ENCODE measurements at places on chromosomes 4 and X. TPM values are rescaled to one million over a fixed set of nuclear protein-coding genes. Genes with fewer than 3 reads are reported as not detected.

The LETM1 gene
- total RNA-seq: 103 TPM

The SMAD1 gene
- total RNA-seq: 16.4 TPM

The RGN gene
- total RNA-seq: 0.98 TPM

The COMMD8 gene
- 20.9 TPM for total RNA-seq

The RS1 gene
- not detected for total RNA-seq

The MTNR1A gene
- total RNA-seq: not detected

The AMTN gene
- total RNA-seq: not detected

The VBP1 gene
- total RNA-seq: 55.5 TPM

The OTC gene
- not detected for total RNA-seq

The F11 gene
- total RNA-seq: not detected

The ADGRL3 gene
- total RNA-seq: not detected

The UNC5C gene
- total RNA-seq: under 0.01 TPM

The HMX1 gene
- total RNA-seq: not detected

The LRRC66 gene
- 0.37 TPM for total RNA-seq

The MANBA gene
- total RNA-seq: 19.9 TPM

The RBM47 gene
- total RNA-seq: 0.98 TPM

The PNMA6F gene
- not detected for total RNA-seq

The GUCY1B1 gene
- total RNA-seq: 4.8 TPM

The MAML3 gene
- 3.3 TPM for total RNA-seq

The BEX2 gene
- 0.73 TPM for total RNA-seq

The TCEAL6 gene
- not detected for total RNA-seq

The CYTL1 gene
- total RNA-seq: 0.37 TPM

The USP26 gene
- total RNA-seq: not detected

The RRH gene
- total RNA-seq: not detected

The SLC30A9 gene
- 53.3 TPM for total RNA-seq

The RTL3 gene
- not detected for total RNA-seq

The ACE2 gene
- under 0.01 TPM for total RNA-seq

The RWDD4 gene
- total RNA-seq: 20.6 TPM

The NEIL3 gene
- total RNA-seq: 10.8 TPM

The KLHL13 gene
- 2.9 TPM for total RNA-seq

The GABRG1 gene
- total RNA-seq: not detected

The TMEM156 gene
- total RNA-seq: not detected

The NPY2R gene
- total RNA-seq: under 0.01 TPM

The TRIM75 gene
- not detected for total RNA-seq

The POF1B gene
- total RNA-seq: not detected

The C4orf50 gene
- total RNA-seq: not detected

The CYP2U1 gene
- total RNA-seq: 8.8 TPM

The RTL5 gene
- 1.1 TPM for total RNA-seq

The PCDH18 gene
- total RNA-seq: 100 TPM

The LRBA gene
- total RNA-seq: 27.6 TPM

The CYSLTR1 gene
- total RNA-seq: not detected

The FTSJ1 gene
- 89.9 TPM for total RNA-seq

The MBNL3 gene
- total RNA-seq: 8.5 TPM

The SSX1 gene
- not detected for total RNA-seq

The AADAT gene
- 4.9 TPM for total RNA-seq

The HSFX2 gene
- not detected for total RNA-seq

The MAOA gene
- 26.0 TPM for total RNA-seq

The ODAPH gene
- not detected for total RNA-seq

The GPR82 gene
- total RNA-seq: not detected

The HELT gene
- not detected for total RNA-seq

The GPR143 gene
- total RNA-seq: not detected

The NUDT11 gene
- 10.3 TPM for total RNA-seq

The RNF212 gene
- total RNA-seq: 1.6 TPM

The CXCL11 gene
- not detected for total RNA-seq

The CT45A2 gene
- not detected for total RNA-seq

The HSFX3 gene
- not detected for total RNA-seq

The C1QTNF7 gene
- total RNA-seq: 0.73 TPM

The TEC gene
- 1.6 TPM for total RNA-seq

The EREG gene
- total RNA-seq: 13.5 TPM

The GYG2 gene
- total RNA-seq: 0.73 TPM
